HT-29 (cell line): ENCODE measurements at places on chromosomes 3 and 15. TPM values are rescaled to one million over a fixed set of nuclear protein-coding genes. Genes with fewer than 3 reads are reported as not detected.

ADGRG7 gene
- 0.08 and 0.13 TPM in 2 replicates for total RNA-seq

HGD gene
- total RNA-seq: 17.6 and 20.7 TPM in 2 replicates

NEK10 gene
- 0.44 and 2.8 TPM in 2 replicates for total RNA-seq

GOLGA6L7 gene
- not detected in 2 replicates for total RNA-seq

MEGF11 gene
- 0.51 TPM in 1 of 2 replicates, not detected in the other for total RNA-seq

ADAM10 gene
- 138 and 145 TPM in 2 replicates for total RNA-seq

GRIP2 gene
- not detected in 2 replicates for total RNA-seq

WDR93 gene
- 0.08 and 0.61 TPM in 2 replicates for total RNA-seq

LARP6 gene
- 4.4 and 5.6 TPM in 2 replicates for total RNA-seq

DAZL gene
- total RNA-seq: not detected in 2 replicates

WDR76 gene
- 11.5 and 12.7 TPM in 2 replicates for total RNA-seq

PIF1 gene
- 66.2 and 77.4 TPM in 2 replicates for total RNA-seq

AMIGO3 gene
- 2.0 and 2.7 TPM in 2 replicates for total RNA-seq

GOLGA8M gene
- not detected in 2 replicates for total RNA-seq
